ENCODE measurements at places on chromosomes 6 and 20. TPM values are rescaled to one million over a fixed set of nuclear protein-coding genes. Genes with fewer than 3 reads are reported as not detected.

Gene SMLR1
- not detected for total RNA-seq

Gene SRSF12
- total RNA-seq = 12.1 TPM

DNA sequence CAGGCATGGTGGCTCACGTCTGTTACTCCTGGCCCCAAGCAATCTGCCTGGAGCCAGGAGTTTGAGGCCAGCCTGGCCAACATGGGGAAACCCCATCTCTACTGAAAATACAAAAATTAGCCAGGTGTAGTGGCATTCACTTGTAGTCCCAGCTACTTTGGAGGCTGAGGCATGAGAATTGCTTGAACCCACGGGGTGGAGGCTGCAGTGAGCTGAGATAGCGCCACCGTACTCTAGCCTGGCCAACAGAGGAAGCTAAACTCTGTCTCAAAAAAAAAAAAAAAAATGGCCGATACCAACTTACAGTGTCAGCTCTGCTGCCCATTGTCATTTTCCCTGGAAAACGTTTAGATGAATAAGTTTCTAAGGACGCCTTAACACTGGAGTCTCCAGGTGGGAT lies 489.9 kb downstream of the TFAP2A start:
- H3K4me1 ChIP-seq = no peaks in the 10 kb centered on the region
- H3K27ac ChIP-seq = no peak overlapping the region
- H3K36me3 ChIP-seq = no peaks in the 10 kb centered on the region
- peaks cover 2% of the 10 kb centered on the region for H3K27me3 ChIP-seq
- no peak for DNase-seq
- no peak overlapping the region for H3K4me3 ChIP-seq

Gene TRIM15
- total RNA-seq = not detected

Gene TAAR9
- total RNA-seq = not detected

DNA sequence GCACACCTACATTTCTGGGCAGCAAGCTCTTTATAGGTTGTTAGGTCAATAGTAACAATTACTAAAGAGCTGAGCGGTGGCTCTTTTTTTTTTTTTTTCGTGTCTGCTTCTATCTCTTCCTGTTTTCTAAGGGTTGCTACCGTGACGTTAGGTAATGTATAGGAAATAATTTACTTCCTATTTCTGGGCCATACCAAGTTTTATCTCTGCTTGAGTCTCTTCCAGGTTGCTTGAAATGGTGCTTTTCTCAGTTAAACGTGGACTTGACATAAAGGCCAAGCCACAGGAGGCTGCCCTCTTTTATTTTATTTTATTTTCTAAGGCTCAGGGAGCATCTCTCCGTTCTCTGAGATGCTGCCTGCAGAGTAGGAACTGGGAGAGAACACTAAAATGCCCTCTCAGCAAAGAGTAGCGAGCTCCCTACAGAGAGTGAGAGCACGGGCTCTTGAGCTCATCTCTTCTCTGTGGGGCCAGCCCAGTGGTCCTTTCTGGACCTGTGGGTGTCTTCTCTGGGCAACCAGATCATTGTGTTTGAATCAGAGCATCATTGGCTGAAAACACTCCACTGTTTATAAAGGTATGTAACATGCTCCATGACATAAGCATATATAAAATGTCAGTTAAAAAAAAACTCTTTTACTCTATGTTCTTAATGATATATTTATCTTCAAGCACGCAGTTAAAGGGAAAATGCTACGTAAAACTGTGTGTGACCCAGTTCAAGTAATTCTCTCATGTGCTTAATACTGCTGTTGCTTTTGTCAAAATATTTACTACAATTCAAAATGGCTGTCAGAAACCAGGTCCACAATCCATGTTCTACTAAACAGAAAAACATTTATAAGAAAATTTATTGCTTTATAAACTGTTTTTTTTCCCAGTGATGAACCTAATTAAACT lies at the start of gene ZNF831:
Gene ZNF831, plus strand, starts transcription at position 191 of the 900 bp plus-strand sequence. CDS start 27,199 bp downstream, outside the sequence.
- H3K36me3 ChIP-seq = peaks cover 3% of the 10 kb centered on the region
- no peak for DNase-seq
- H3K27me3 ChIP-seq = no peaks in the 10 kb centered on the region
- no peaks in the 10 kb centered on the region for H3K4me1 ChIP-seq
- H3K27ac ChIP-seq = no peak within 1 kb of the TSS
- H3K4me3 ChIP-seq = no peak within 1 kb of the TSS

DNA sequence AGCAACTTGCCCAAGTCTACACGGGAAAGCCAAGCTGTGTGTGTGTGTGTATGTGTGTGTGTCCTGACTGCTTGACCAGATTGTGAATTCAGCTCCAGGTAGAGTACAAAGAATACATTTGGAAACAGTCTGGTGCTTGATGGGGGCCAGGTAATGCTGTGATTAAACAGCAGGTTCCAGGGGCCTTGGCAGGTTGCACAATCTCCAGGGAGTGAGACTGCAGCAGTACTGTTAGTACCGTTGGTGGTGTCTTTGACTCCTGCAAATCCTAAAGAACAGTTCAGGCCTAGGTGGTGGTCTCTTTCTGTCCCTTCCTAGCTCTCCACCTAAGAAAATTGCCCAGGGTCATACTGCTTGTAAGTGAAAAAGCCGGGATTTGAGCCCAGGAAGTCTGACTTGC lies 11.2 kb upstream of the PSMF1 start:
- DNase-seq = no peak
- H3K4me3 ChIP-seq = no peak overlapping the region
- no peak overlapping the region for H3K27ac ChIP-seq
- peaks cover 2% of the 10 kb centered on the region for H3K27me3 ChIP-seq
- H3K36me3 ChIP-seq = peaks cover 4% of the 10 kb centered on the region
- H3K4me1 ChIP-seq = no peaks in the 10 kb centered on the region

Measured in glutamatergic neuron (in vitro differentiated cells).